Pulmonary artery endothelial cell (primary cell): ENCODE measurements at places on chromosomes 2 and 18.

DNA sequence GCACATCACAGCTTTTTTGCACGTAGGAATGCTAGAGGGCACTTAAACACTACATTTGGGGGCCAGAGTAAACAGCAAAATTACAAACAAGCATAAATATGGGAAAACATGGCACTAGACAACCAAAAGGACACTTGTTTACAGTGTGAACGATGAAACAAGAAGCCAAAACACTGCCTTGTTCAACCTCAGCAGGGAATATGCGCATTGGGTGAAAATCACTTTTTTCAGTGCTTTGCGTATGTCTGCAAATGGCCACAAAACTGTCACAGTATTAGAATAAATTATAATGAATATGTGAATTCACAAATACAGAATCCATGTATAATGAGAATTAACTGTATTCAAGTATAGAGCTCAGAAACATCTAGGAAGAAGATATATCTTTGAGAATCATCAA lies 1064.0 kb upstream of the GYPC start:
- DNase-seq: no peak

- no peak for DNase-seq
These were observed 256.4 kb downstream of the SS18 start for GRCh38 chr18:25834061-25834460.

DNA sequence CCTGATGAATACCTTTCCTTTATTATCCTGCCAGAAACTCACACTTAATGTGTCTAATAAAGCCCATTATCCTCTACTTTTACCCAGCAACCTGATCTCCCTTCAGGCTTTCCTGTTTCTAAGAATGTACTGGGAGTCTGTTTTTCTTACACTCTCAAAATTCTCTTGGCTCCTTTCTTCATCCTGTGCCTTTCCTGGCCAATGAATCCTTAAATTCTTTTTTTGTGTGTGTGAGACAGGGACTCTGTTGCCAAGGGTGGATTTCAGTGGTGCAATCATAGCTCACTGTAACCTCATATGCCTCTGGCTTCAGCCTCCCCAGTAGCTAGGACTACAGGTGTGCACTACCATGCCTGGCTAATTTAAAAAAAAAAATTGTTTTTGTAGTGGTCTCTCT lies 72.7 kb downstream of the MAP2 start:
- peak; percentile 65 for DNase-seq

DNA sequence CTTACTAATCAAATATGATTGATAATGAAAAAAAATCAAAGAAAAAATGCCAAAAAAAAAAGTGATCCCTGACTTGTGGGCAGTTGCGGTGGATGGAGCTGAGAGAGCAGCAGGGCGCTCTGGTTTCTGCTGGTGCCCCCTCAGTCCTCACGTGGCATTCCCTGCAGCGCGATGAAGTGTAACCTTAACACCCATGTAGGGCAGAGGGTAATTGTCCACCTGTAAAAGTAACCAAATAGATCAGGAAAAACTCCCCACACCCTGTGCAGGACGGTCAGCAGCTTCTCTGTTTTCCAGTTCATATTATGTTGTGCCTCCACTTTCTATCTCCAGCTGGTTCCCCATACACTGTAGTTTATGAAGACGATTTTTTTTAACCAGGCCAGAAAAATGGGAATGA lies 25.0 kb downstream of the COA5 start:
- DNase-seq: no peak

GRCh38 chr2:28624793-28625701 lies 126.6 kb upstream of the PPP1CB start:
- no peak for DNase-seq

DNA sequence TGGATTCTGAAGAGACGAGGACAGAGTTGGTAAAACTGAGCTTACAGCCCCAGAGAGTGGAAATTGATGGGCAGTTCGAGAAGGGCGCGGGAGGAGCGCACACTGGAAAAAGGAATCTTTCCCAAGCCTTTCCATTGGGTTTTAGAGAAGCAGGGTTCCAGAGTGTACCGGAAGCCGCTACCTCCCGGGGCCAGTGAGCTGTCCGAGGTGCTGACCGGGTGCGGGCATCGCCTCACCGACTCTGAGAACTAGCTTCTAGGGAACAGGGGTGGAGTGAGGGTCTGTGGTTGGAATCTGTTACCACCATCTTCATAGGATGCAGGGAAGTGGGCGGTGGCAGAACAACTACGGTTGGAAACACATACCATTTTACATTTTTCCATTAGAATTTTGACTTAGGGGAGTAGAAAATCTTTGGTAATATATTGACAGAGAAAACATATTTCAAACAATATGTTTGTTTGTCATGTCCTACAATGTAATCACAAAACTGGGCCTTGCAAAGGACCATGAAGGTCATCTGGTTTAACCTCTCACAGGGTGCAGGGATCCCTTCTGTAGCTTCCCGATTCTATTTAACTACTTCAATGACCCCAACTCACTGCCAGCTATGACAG lies 724 bp downstream of the NMS start:
- no peak for DNase-seq

DNA sequence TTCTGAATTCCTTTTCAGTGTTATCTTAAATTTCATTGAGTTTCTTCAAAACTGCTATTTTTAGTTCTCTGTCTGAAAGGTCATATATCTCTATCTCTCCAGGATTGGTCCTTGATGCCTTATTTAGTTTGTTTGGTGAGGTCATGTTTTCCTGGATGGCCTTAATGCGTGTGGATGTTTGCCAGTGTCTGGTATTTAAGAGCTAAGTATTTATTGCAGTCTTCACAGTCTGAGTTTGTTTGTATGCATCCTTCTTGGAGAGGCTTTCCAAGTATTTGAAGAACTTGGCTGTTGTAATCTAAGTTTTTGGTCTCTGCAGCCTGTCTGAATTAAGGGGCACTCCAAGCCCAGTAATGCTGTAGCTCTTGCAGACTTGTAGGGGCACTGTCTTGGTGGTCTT lies 249.3 kb downstream of the ZNF385B start:
- DNase-seq: no peak

- DNase-seq: no peak
These were observed 54.1 kb upstream of the EPB41L5 start for GRCh38 chr2:119958670-119959268.

GRCh38 chr2:17936599-17936998 lies 58.1 kb downstream of the KCNS3 start:
- DNase-seq: no peak

DNA sequence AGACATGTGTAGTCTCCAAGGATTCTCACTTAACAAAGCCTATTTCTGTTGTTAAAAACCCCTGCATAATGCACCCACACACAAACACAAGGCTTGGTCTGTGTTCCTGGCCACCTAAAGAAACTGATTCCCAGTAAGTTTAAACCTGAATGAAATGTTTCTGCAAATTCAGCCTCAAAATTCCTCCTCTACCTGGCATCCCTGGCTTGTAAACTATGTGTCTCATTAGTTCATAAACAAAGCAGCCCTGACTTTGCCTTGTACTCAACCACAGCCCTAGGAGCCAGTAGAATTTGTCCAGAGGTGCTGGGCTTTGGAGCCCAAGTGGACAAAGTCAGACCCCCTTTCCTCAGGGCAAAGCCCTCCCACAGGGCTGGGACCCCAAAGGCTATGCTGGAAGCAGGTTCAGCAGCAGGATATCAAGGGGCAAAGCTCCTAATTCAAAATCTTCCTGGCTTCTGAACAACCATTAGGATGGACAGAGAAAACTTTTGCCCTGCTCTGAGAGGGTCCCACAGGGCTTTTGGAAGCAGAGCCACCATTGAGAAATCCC lies 2.6 kb upstream of the HOXD13 start:
- no peak for DNase-seq

DNA sequence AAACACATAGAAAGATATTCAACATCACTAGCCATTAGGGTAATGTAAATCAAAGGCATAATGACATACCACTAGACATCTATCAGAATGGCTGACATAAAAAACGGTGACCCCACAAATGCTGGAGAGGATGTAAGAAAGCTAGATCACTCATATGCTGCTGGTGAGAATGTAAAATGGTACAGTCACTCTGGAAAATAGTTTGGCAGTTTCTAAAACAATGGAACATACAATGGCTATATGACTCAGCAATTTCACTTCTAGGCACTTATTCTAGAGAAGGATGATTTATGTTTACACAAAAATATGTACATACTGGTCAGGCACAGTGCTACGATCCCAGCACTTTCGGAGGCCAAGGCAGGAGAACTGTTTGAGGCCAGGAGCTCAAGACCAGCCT lies 87.3 kb downstream of the COLEC12 start:
- DNase-seq: peak; percentile 47

DNA sequence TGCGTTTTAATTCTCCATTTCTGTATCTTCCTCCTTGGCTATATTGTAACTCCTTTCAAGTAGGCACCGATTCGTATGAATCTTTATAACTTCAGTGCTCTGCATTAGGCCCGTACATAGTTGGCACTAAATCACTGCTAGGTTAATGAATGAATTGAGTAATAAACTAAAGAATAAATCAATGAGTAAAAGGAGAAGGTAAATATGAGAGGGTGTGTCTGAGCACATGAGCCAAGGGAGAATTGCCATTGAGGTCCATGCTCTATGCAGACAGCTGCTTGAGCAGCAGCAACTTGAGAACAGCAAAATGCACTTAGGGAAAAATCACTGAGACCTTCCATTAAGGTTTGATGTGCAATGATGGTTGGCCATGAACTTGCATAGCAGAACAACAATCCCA lies 11.2 kb upstream of the TRPM8 start:
- DNase-seq: no peak

GRCh38 chr18:13621446-13621849 lies 104.9 kb downstream of the FAM210A start:
- no peak for DNase-seq

DNA sequence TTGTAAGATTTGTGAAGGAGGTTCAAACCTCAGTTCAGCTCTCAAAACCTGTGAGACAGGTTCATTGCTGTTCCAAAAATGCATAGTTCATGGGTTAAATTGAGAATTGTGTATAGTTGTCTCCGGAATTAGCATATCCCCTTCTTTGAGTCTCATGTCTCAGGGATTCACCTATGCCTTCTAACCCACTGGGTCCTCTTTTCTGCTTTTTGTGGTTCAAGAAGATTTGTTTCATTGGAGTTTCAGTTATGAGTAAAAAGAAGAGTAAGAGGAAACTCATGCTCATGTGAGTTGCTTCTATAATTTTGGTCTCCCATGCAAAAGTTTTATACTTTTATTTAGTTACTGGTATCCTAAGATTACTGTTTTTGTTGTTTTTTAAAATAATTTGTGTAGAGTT lies 1219.8 kb upstream of the ZEB2 start:
- no peak for DNase-seq

DNA sequence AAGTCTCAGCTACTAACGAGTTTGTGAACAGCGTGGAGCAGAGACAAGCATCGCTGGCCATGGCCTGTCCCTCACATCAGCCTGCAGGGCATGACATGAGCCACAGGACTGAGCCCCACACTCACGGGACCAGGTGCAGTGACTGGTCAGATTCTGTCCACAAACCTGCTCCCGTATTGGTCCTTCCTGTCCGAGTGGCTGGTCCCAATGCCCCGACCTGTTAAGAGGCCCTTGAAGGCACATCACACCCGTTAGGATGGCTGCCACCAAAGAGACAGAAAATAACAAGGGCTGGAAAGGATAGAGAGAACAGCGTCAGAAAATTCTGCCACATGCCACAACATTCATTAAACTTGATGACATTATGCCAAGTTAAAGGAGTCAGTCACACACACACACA lies 403.2 kb upstream of the MYT1L start:
- no peak for DNase-seq

DNA sequence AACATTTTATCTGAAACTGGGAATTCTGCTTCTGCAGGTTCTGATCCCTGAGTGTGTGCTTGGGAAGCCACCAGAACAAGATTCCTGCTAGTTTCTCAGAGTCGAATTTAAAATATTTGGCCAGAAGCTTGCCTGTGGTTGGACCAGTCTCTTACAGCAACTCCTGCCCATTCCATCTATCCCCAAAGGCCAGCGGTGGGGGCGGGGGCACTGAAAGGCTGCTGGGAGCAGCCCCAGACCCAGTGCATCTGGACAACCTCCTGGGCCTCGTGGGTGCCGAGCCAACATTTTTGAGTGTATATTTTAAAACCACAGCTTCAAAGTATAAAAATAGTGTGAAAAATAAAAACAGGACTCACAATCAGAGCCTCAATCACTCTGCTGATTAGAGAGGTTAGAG lies 38.6 kb upstream of the ZFP36L2 start:
- no peak for DNase-seq

DNA sequence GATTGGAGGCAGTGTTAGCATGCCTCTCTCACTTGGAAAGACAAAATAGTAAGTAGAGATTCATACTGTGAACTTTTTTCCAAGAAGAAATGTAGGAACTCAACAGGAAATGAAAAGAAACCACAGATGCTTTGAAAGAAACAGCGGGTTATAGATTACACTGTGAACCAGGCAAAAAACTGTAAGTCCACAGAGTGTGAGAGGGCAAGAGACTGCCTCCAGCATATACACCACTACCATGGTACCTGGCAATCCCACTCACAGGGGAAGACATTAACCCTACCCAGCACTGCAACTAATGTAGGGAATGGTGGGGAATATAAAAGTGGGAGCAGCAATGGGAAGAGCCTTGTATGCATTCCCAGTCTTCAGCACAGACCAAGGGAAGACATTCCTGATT lies 150.6 kb upstream of the GALNT5 start:
- no peak for DNase-seq

DNA sequence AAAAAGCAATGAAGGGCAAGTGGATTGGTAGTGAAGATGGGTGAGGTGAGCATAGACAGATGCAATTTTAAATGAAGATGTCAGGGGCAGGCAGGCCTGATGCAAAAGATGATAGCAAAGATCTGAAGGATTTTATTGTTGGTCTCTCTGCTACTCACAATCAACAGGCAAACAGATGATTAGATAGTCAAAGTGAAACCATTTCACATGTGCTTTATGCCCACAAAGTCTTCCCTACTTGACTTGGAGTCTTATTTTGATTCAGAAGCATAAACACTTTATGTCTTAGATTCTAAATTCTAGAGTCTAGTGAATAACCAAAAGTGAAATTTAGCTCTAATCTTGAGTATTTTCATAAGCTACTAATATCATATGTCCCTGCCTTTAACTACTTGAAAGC lies 153.8 kb upstream of the HNRNPA3 start:
- no peak for DNase-seq

DNA sequence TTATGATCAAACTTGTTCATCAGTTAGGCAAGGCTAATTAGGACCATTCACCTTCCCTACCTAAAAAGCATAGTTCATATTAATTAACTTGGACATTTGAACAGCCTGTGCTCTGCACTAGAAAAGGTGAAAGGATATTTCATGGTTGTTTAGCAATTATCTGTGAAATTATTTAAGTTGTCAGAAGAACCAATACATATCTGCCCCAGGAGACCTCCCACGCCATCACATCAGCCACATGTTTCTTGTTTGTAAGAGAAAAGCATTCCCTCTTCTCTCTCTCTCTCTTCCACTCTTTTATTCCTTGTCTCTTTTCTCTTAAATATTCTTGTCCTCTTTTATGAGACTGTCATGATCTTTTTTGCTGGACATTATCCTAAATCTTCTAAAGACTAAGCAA lies 282.0 kb upstream of the RND3 start:
- DNase-seq: no peak

GRCh38 chr18:5879479-5879882 lies 15.8 kb downstream of the TMEM200C start:
- DNase-seq: no peak

- DNase-seq: no peak
These were observed 589.1 kb upstream of the CDH2 start for GRCh38 chr18:28766027-28766426.

GRCh38 chr2:76667821-76668271 lies 854.3 kb downstream of the LRRTM4 start:
- DNase-seq: no peak

GRCh38 chr2:290090-290722 lies 2.3 kb upstream of the ALKAL2 start:
- DNase-seq: peak; percentile 15
